Daoy (cell line): ENCODE measurements at places on chromosomes 3 and 15.

DNA sequence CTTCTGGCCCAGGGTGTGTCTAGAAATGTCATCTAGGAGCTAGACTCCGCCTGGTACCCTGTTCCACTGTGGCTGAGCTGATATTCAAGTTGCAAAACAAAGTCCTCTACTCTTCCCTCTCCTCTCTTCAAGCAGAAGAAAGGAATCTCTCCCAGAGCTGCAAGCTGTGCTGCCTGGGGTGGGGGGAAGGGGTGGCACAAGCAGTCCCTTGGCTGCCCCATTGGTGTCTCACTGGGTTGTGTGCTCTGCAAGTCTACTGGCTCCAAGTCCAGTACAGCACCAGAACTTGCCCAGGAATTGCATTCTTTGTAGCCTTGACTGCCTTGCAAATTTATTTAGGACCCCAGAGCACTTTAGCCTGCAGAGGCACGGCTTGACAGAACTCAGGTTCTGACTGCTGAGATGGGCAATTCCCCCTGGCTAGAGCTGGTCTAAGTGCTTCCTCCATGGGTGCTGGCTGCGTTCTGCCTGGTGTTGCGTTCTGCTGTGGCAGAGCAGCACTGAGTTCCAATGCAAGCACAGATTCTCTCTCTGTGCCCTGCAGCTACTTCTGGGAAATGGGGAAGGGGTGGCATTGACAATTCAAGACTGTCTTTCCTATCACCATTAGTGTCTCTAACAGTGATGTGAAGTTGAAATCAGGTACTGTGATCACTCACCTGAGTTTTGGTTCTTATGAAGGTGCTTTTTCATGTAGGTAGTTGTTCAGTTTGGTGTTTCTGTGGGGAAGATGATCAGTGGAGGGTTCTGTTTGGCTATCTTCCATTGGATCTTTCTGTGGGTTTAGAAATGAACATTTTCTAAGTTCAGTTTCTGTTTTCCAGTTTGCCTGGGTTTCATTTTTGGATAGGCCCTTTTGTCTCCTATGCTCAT is 39.5 kb downstream of the OXSR1 start:
- no peak for DNase-seq

GRCh38 chr3:121800906-121801305 is 34.0 kb downstream of the IQCB1 start:
- no peak for DNase-seq

DNA sequence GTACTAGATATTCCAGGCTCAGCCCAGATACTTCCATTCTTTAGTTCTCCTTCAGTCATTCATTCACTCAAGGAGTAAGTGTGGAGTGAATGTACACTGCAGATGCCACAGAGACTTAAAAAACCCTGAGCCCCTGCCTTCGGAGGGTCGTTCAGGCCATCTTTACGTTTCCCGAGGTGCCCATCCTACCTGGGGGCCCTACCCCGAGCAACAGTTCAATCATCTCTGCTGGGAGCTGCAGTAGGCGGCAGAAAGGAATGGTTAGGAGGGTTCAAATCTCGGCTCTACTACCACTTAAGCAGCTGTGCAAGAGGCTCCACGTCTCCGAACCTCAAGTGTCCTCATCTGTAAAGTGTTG is 613 bp downstream of the SEC13 start:
- DNase-seq = no peak

DNA sequence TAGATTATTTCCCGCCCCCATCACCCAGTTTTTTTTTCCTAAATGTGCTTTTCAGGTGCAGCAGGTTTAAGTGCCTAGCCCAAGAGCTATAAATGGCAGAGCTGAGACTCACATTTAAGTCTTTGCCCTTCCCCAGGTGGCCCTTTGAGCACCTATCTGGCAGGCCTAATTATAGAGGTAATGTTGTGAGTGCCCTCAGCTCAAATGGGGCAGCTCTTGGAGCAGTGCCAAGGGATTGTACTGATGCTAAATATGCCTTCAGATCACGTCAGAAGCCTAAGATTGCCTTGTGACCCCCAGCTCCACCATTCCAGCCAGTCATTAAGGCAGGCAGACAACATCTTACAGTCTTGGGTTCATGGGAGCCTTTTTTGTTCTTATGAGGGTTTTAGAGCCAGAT is 159.5 kb downstream of the RPLP1 start:
- DNase-seq = no peak

DNA sequence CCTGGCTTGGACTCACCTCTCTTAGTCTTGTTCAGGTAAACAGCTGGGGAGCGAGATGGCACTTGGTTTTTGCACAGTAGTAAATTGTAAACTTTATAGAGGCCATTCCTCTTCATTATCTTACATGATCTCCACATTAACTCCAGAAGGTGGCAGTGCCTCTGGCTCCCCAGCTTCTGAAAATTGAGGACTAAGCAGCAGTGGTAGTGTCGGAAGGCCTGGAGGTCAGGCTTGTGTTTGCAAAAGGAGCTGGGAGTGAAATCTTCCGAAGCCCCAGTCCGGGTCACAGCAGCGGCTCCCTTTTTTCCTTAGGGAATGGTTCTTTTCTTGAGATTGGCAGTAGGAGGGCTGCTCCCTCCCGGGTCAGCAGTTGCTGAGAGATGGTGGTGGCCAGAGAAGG is 85.7 kb downstream of the FNDC3B start:
- DNase-seq = no peak

DNA sequence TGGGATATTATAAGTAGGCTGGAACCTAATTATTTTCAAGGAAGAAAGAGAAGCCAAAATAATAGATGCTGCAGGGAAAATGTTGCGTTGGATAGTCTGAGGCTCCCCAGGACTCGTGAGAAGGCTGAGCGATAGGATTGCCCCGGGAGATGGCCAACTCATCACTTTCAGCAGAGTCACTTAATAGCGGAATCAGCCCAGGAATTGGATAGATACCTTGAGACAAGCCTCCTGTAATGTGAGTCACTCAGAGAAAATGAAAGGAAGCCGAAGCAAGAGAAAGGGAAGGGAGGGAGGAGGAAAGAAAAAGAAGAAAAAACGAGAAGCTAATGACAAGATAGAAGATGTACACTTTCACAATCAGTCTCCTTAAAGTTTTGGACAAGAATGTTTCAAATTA is 94.3 kb downstream of the SQOR start:
- peak; percentile 57 for DNase-seq

GRCh38 chr15:74373056-74373650 is 5.7 kb upstream of the CYP11A1 start:
- no peak for DNase-seq

- DNase-seq = peak; percentile 63
These were observed 186.9 kb downstream of the FAM43A start for GRCh38 chr3:194872669-194872977.

DNA sequence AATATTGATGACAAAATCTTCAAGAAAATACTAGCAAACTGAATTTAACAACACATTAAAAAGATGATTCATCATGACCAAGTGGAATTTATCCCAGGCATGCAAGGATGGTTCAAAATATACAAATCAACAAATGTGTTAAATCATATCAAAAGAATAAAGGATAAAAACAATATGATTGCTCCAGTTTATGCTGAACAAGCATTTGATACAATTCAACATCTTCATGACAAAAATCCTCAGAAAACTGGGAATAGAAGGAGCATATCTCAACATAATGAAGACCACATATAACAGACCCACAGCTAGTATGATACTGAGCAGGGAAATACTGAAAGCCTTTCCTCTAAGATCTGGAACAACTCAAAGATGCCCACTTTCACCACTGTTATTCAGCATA is 352.3 kb downstream of the PYDC2 start:
- no peak for DNase-seq

DNA sequence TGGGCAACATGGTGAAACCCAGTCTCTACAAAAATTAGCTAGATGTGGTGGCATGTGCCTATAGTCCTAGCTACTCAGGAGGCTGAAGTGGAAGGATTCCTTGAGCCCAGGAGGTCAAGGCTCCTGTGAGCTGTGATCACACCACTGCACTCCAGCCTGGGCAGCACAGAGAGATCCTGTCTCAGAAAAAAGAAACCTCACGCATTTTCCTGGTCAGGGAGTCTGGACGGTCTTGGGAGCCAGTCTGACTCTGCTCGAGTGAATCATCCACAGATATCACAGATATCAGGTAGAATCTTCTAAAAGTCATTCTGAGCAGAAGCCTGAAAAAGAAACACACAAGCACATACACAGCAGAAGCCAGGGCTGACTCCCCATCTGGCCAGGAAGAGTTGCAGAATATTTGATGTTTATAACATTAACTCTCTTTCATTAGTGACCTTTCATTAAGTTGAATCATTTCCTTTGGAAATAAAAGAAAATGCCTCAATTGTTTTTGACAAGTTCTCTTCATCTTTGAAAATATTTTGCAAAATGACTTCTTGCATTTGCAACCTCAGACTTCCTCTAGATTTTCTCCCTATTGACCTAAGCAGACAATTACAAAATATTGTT is 56.5 kb upstream of the ABHD17C start:
- DNase-seq = no peak

GRCh38 chr3:51581524-51581923 is 43.0 kb downstream of the RAD54L2 start:
- peak; percentile 2 for DNase-seq

DNA sequence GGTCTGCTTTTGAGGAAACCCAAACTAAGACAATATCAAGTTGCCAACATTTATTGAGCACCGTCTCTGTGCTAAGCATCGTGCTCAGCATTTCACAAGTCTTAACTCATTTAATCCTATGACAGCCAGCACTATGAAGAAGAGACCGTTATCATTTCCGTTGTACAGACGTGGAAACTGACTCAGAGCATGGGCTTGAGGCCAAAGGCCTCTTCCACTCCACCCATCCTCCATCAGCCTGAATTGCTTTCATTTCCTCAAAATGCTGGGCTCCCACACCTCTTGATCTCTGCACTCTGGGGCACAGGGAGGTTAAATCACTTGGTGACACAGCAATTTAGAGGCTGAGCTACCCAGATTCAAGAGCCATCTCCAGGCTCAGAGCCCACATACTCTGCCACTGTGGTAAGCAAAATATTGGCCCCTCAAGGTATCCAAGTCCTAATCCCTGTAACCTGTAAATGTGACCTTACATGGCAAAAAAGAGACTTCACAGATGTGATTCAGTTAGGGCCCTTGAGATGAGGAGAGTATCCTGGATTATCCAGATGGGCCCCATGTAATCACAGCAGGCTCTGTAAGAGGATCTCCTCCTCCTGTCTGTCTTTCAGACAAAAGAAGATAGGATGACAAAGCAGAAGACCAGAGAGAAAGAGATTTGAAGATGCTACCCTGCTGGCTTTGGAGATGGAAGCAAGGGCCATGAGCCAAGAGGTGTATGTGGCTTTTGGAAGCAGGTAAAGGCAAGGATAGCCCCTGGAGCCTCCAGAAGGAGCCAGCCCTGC is 24.3 kb upstream of the FLNB start:
- peak; percentile 75 for DNase-seq

GRCh38 chr3:190099099-190099498 is 21.6 kb downstream of the P3H2 start:
- no peak for DNase-seq

- DNase-seq = peak; percentile 70
These were observed 172.7 kb upstream of the CTNNB1 start for GRCh38 chr3:41026394-41027177.

DNA sequence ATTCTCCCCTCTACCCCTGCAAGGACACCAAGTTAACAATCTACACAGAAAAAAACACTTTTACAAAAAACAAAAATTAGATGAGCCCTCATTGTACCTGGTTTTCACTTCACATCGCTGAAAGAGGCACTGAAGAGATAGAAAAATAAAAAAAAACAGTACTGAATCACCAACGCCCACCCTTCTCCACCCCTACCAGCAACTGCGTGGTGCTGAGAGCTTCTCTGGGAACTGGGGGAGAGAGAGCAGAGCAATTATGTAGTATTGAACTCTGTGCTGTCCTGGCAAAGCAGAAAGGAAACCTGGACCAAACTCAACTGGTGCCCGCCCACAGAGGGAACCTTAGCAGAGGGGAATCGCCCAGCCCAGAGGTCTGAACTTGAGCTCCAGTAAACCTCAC is 44.6 kb downstream of the WDR49 start:
- no peak for DNase-seq

DNA sequence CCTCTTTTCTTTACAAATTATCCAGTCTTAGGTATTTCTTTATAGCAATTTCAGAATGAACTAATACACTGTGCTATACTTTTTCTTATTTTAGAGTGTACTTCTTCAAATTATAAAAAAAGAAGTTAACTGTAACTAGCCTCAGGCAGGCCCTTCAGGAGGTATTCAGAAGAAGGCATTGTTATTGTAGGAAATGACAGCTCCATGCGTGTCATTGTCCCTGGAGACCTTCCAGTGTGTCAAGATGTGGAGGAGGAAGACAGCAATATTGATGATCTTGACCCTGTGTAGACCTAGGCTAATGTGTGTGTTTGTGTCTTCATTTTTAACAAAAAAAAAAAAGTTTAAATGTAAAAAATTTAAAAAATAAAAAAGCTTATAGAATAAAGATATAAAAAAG is 55.5 kb downstream of the IL12A start:
- no peak for DNase-seq

DNA sequence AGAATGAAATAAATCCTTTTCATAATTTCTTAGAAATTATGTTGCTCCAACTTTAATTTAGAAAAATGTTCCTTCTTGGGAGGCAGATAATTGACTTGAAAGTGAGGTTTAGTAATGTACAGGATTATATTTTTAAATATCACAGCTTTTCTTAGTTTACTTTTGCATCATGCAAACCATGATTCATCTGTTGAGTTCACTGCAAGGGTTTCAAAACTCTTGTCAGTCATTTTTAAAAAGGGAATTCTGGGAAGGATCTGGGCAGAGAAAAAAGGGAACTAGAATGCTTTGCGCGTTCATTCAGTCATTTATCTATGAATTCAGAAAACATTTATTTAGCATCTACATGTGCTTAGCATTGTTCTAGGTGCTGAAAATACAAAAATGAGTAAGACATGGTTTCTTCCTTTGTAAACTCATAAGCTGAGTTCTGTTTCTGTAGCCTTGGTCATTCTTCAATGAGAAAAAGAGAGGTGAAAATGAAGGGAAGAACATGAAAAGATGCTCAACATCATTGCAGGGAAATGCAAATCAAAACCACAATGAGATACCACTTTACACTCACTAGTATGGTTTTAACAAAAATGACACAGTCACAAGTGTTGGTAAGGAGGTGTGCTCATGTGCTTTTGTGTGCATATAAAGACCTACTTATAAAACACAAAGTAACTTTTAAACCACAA is 209.1 kb downstream of the NR1D2 start:
- no peak for DNase-seq

DNA sequence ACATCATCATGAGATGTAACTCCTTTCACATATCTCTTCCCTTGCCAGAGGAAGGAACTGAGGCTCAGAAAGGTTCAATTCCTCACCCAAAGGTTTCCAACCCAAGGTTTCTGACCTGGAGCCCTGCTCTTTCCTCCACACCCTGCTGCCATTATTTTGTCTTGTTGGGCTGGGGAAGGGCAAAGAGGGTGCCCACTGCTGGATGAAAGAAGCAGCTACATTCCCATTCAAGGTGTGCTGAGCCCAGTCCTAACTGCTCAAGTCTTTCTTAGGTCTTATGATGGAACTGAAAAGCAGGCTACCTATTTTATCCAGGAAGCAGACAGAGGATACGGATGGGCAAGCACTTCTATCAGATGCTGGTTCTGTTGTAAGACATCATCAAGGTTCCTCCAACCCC is 258.0 kb upstream of the CTDSPL start:
- no peak for DNase-seq
